ENCODE measurements at places on chromosomes 3 and 15. TPM values are rescaled to one million over a fixed set of nuclear protein-coding genes. Genes with fewer than 3 reads are reported as not detected.
A peak's percentile ranks its signal among the peaks of the same experiment; 100 is the strongest.

Gene PSTPIP1
- total RNA-seq = not detected

Gene CHCHD6
- 14.8 TPM for total RNA-seq

Gene PPP2R3A
- 10.2 TPM for total RNA-seq

Gene IQCF2
- not detected for total RNA-seq

Gene TERC
- 101 TPM for total RNA-seq

Gene PRICKLE2
- 13.0 TPM for total RNA-seq

Gene TRH
- not detected for total RNA-seq

Gene PLCH1
- 2.0 TPM for total RNA-seq

Gene CCDC174
- total RNA-seq = 10.1 TPM

Gene ATP13A5
- 0.30 TPM for total RNA-seq

Gene ABHD2
- total RNA-seq = 31.7 TPM

Gene ASB14
- not detected for total RNA-seq

Gene WDR93
- not detected for total RNA-seq

Gene GOLGA8S
- total RNA-seq = not detected

Gene ADAMTS17
- total RNA-seq = 5.1 TPM

Gene UBL7
- 109 TPM for total RNA-seq

Gene CYP1A2
- not detected for total RNA-seq

Gene GADL1
- total RNA-seq = not detected

GRCh38 chr15:60372227-60372626 is 25.6 kb downstream of the ANXA2 start:
- DNase-seq = peak; percentile 26

GRCh38 chr3:118641608-118642007 is 393.0 kb downstream of the IGSF11 start:
- DNase-seq = peak; percentile 11

- peak; percentile 62 for DNase-seq
Observed at GRCh38 chr3:44355362-44356033, 16.9 kb downstream of the TCAIM start.

- DNase-seq = no peak
Observed at GRCh38 chr3:145650170-145650569, 510.8 kb downstream of the PLOD2 start.

DNA sequence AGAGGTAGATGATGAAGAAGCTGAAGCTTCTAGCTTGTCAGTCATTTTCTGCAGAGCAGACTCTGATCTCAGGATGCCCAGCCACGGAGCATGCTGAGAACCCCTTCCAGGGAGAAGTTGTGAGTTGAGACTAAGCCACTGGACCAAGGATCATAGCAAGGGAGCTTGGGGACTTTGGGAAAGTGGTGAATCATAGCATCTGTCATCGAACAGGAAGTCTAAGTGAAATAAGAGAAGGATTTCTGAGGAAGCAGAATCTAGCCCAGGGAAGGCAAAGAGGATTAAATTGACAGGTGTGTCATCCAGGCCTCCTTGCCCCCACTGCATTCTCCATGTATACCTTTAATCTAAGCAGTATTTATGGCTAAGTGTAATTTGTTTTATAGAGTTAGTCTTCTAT is 71.8 kb upstream of the TMEM108 start:
- peak; percentile 23 for DNase-seq

- DNase-seq = no peak
Observed at GRCh38 chr3:48367201-48367600, 4.8 kb upstream of the FBXW12 start.

DNA sequence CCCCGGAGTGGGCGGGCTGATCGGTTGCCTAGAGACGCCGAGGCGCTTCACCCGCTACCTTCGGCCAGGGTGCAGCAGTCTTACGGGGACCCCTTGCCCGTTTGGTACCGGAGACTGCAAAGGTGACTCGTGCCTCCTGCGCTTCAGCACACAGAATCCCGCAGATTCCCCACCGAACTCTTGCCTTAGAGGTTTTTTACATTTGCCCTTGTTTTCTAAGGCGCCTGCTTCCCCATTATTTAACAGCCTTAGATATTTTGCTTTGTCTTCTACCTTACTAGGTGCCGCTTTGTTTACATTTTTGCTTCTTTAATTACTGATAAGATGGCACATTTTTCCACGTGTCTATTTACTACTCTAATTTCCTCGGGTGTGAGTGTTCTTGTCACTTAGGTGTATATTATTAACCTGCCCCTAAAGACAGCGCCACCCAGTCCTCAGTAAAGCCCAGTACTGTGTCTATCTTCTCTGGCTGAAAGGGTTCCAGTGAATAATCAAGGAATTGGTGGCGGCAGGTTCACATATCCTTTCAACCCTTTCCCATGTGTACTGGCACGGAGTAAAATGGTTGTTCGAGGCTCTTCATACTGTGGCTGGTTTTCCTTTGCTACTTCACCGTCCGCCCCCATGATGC is 573 bp upstream of the CEP152 start:
- no peak for DNase-seq

- no peak for DNase-seq
Observed at GRCh38 chr3:89360156-89360555, 252.7 kb downstream of the EPHA3 start.

DNA sequence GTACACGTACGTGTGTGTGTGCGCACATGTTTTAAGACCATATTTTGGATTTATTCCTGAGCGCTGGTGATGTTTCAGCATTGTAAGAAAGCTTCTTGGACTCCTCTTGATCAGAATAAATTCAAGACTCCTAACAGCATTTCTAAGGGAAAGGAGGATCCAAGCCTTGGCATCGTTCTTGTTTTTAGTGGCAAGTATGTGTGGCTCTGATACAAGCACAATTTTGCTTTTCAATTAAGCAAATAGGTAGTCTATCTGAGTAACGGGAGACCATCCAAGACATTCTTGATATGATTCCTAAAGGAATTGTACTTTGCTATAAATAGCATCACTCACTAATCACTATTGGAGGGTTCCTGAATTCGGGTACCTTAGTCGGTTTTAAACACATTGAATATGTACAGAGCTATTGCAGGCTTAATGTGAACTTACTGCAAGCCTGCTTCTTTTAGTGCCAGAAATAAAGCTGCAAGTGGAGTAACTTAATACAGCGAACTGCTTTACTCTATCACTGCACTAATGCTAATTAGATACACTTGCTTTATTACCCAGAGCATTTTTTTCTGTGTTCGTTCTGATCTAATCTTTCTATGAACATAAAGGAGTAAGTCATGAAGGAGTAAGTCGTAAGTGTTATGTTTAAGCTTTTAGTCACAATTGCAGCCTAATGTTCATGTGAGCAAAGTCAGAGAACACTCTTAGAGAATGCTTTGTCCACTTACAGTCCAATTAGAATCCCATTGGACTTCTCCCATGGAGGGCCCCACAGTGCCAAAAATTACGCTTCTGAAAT is 186.3 kb downstream of the MCTP2 start:
- no peak for DNase-seq

DNA sequence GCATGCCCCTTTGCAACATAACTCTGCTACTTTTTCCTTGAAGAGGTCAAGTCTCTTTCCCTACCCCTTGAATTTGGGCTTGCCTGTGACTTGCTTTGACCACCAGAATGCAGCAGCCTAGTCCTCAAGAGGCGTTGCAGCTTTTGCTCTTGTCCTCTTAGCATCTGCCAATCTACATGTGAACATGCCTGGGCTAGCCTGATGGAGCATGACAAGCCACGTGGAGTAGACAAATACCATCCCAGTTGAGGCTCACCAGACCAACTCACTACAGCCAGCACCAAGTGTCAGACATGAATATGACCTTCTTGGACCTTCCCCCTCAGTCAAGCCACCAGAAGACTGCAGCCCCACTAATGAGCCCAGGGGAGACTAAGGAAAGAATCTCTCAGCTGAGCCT is 32.9 kb downstream of the AMOTL2 start:
- no peak for DNase-seq

DNA sequence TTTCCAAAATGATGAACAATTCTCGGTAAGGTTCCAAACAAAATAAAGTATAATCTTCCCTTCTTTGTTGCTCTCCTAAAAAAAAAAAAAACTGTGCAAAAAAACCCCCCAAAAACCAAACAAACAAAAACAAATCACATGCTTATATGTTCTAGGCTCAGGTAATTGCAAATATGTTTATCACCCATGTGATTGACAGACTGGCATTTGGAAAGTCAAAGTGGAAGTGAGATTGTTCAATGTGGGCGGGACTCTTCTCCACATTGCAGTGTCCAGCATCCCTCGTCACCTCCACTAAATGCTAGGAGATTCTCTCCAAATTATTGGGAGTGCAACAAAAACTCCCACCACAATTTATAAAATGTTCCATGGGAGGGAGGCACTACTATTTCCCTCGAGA is 57.6 kb upstream of the CACNA1D start:
- DNase-seq = no peak

GRCh38 chr3:49839193-49839809 is 17.1 kb downstream of the TRAIP start:
- peak; percentile 62 for DNase-seq

DNA sequence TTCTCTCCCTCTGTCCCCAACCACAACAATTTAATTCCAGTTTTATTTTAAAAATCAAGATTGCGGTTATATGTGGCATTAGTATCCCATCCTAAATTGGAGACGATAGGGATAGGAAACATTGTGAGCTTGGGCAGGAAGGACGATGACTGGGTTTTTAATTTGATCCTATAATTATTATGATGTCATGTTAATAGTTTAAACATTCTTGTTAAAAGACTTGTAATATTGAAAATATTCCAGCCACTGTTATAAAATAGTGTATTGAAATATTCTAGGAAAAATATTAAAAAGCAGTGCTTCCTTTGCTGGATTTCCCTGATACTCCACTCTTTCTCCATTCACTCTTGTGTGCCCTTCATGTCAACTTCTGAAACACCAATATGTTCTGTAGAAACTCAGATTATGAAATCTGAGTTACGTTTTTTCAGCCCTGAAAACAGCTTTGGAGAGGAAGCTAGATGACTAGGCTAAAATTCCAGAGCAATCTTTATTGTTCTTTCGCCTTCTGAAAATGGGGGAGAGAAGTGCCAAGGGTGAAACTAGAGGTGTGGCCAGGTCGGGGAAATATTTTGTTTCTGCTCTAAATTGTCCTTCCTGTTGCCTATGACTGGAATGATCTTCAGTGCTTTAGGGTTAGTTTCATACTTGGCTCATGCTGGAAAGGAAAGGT is 46.1 kb upstream of the MAP3K13 start:
- DNase-seq = peak; percentile 54

DNA sequence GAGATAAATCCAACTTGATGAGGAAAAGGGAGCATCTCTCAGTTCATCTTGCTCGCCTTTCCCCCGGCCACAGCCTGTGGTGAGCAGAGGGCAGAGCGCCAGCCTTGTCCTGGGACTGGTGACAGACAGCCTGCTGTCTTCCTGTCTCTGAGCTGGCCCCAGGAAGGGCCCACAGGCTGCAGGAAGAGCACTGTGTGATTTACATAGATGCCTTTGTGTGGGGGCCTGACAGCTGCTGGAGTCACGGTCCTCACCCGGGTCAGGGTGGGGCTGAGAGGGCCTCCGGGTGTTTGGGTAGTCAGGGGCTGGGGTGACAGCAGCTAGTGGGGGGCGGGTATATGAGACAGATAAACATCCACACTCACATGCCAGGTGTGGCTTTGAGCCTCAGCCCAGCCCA is 29.3 kb downstream of the PLA2G4D start:
- peak; percentile 26 for DNase-seq

GRCh38 chr15:39300451-39301153 is 280.3 kb upstream of the THBS1 start:
- peak; percentile 67 for DNase-seq

- DNase-seq = peak; percentile 49
Observed at GRCh38 chr3:52498137-52499054, 3.3 kb downstream of the STAB1 start.

- DNase-seq = peak; percentile 85
Observed at GRCh38 chr3:24678421-24678865, 183.8 kb upstream of the THRB start.

- DNase-seq = no peak
Observed at GRCh38 chr3:42053476-42053875, 37.7 kb upstream of the TRAK1 start.

GRCh38 chr3:140614001-140614400 is 63.9 kb upstream of the TRIM42 start:
- DNase-seq = no peak

DNA sequence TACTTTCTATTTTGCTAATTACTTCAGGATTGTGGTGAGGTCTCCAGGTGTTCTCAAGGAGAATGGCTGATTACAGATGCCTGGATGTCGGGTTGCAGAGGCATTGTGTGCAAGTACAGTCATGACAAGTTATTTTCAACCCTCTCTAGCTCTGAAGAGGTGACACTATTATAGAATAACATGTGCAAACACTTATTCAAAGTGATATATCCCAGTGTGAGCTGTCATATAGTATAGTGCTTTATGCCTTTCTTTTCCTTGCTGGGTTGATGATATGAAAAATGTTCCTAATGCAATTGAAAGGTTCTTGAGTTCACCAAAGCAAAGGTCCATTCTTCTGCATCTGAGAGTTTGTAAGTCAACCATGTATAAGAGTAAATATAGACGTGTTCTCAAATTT is 167.2 kb downstream of the SPATA16 start:
- DNase-seq = no peak

DNA sequence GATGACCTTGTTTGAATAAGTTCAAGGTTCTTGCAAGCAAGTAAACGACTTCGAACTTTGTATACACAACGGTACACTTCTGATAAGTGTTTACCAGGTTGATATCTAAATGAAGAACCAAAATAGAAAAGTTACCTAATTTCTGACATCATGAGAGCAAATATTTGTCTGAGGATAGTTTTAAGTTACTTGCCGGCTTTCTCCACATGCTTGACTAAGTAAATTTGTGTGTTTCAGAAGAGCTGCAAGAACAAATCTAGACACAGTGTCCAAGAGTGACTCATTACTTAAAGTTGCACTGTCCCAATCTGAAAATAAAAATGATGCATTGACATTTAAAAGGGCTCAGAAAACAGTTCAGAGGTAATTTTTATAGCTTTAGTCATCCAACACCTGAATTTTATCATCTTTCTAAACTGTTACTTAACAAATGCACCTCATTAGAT is 115.1 kb downstream of the HERC1 start:
- no peak for DNase-seq

DNA sequence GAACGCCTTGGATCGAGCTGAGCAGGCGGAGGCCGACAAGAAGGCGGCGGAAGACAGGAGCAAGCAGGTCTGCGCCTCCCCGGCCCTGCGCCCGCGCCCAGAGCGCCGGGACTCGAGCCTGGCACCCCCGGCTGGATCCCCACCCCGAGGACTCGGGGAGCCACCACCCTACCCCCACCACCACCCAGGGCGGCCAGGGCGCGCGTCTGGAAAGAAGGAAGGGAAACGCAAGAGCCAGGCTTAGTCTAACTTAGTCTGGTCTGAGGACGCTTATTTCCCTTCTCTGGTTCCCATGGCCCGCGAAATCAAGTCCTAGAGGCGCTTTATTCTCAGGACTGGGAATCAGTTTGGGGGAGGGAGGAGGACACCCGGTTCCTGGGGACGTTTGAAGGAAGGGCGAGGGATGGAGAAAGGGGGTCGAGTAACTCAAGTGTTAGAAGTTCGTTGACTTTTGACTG is 359 bp downstream of the TPM1 start:
- no peak for DNase-seq
